Activated CD8-positive, alpha-beta memory T cell treated with anti-CD3 and anti-CD28 coated beads for 1 hour (primary cell): ENCODE measurements at places on chromosomes 3 and 15.
A peak's percentile ranks its signal among the peaks of the same experiment; 100 is the strongest.

DNA sequence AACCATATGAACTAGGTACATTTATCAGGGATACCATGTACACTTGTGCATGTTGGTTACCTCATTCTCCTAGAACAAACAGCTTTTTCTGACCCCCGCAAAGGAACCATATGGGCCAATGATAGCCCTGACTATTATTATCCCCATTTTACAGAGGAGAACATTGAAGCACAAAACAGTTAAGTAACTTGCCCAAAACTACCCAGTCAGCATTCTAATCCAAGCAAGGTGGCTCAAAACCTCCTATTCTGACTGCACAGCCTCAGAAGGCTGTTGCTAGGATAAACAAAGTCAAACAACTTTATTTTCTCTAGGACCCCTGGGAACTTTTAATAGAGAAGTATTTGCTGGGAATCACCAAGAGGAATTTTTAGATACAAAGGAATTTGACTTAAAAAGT lies 36.7 kb downstream of the CFAP44 start:
- DNase-seq = no peak

GRCh38 chr3:124586126-124587052 lies 143.9 kb upstream of the UMPS start:
- no peak for DNase-seq

GRCh38 chr3:81242871-81243270 lies 518.6 kb downstream of the GBE1 start:
- DNase-seq = no peak

DNA sequence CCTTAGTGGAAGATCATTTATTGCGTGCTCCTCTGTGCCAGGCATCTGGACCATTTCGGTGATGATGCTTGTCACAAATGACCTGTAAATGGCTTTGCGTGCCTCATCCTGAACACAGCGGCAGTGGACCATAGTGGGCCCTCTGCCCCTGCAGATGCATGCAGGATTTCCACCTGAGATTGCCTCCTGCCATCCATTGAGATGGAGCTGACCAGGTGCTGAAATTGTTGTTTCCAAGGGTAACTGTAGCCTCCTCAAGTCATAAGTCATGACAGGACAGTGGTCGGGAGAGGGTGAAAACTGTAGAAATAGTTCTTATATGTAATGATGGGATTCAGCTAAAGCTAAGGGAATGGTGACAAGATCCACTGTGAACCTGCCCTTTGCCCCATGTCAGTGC lies 35.5 kb downstream of the CLSTN2 start:
- DNase-seq = no peak

DNA sequence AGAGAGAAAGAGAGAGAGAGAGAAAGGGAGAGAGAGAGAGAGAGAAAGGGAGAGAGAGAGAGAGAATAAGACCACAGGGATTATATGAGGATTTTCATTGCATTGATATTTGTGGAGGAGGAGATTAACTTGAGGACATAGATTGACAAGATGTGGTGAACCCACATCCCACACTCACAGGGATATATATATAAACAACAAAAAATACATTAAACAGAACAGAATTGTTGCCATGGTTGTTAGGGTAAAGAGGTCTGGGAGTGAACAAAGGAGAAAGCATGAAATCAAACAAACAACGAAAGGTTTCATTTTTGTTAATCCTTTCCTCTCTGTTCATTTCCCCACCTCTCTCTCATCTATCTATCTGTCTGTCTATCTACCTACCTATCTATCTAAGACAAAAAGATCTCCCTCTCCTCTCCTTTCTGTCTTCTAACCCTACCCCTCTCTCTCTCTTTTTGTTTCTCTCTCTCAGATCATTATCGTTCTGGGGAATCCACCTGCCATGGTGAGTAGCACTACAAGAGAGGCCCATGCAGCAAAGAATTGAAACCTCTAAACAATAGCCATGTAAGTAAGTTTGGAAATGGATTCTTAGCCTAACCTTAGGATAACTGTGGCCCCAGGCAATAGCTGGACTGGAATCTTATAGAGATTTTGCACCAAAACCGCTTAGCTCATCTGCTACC lies 280.9 kb downstream of the RAP2B start:
- DNase-seq = no peak

GRCh38 chr15:34241376-34242330 lies 16.8 kb downstream of the EMC4 start:
- no peak for DNase-seq

DNA sequence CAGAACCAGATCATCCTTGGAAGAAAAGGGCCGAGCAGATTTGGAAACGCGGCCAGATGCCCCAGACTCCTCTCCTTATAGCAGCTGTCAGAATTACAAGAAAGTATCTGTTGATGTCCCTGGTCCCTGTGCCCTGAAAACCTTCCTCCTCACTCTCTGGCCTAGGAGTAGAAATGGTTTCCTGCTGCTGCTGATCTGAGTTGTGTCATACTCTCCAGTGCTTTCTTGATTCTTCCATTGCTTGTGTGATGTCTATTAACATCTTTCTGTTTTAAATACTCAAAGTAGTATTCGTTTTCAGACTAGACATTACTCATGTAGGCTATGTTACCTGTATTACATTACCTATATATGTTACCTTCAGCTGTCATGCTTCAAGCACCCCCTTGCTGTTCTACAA lies 26.8 kb upstream of the HERC1 start:
- no peak for DNase-seq

- DNase-seq = peak; percentile 36
Observed at GRCh38 chr3:49017971-49018706, at the start of gene DALRD3. DALRD3 (minus strand) TSS chr3:49018580; CDS start chr3:49018564, 16 bp downstream.

- no peak for DNase-seq
Observed at GRCh38 chr3:8561370-8561769, 59.7 kb downstream of the LMCD1 start.

- no peak for DNase-seq
Observed at GRCh38 chr15:88255484-88256278, 858 bp downstream of the NTRK3 start.

GRCh38 chr3:133991209-133991608 lies 38.5 kb downstream of the SLCO2A1 start:
- no peak for DNase-seq

DNA sequence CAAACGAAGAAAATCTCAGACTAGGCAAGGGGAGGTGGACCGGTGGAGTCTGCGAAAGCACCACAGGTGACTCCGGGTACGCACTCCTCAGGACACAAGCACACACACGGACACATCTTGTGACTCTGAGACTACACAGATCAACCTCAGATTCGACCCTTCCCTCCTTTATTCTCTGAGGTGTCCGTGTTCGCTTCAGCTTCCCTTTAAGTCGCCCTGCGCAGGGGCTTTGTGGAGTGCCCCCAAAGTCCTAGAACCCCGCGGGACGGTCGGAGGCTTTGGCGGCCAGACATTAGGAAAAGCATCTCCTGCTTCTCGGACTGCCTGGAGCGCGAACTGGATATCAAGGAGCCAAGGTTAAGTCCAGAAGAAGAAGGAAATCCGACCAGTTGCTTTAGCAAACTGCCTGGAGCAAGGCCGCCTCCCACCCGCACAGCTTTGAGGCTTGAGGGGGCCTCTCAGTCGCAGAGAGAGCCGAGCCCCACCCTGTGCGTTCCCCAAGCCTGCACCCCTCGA lies 730 bp downstream of the DGKG start:
- DNase-seq = no peak

GRCh38 chr3:27049792-27050191 lies 319.4 kb downstream of the NEK10 start:
- no peak for DNase-seq

DNA sequence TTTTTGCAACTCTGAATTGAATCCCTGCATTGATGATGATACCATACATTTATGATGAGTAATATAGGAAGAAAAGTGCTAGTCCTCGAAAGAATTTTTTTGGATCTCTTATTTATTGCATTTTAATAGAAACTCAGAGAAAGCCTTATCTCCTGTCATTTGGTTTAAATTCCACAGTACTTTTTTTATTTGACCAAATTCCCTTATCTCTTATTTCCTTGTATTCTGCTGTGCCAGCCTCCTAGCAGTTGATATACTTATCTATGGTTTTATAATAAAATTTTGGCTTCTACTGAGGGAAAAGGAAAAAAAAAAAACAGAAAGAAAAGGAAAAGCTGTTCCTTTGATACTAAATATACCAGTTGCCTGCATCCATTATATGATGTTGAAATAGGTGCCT lies 535.1 kb upstream of the NR2F2 start:
- no peak for DNase-seq

DNA sequence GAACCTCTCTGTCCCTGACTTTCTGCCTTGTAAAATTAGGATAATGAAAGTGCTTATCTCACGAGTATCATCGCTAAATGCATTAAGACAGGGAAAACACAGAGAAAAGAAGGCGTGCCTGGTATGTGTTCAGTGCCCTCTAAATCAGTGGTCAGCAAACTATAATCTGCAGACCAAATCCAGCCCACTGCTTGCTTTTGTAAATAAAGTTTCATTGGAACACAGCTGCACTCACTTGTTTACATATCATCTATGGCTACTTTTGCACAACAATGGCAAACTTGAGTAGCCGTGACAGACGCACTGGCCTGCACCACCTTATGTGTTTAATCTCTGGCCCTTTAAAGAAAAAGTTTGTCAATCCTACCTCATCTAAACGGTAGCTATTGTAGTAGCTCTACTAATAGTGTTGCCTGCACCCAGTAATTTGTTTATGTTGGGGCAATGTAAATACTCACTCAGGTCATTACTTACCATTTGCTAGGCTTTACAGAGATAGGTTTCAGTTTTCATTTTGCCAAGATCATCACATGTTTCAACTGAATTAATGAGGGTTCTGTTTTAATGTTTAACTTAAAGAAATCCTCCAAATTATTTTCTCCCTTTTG lies 229.4 kb downstream of the FEZF2 start:
- DNase-seq = no peak

DNA sequence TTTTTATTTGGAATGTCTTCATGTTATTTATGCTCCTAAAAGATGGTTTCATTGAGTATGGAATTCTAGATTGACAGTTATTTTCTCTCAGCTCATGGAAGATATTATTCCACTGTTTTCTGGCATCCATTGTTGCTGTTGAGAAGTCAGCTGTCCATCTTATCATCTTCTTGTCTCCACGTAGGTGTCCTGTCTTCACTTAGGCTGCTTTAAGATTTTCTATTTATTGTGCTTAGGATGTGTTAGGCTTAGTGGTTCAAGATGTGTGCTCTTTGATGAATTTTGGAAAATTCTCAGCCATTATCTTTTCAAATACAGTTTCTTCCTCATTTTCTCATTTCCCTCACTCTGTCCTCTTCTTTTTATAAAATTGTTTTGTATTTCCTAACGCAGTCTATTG lies 52.0 kb downstream of the SNRK start:
- no peak for DNase-seq

- DNase-seq = no peak
Observed at GRCh38 chr3:189806171-189806951, 175.2 kb downstream of the TP63 start.

DNA sequence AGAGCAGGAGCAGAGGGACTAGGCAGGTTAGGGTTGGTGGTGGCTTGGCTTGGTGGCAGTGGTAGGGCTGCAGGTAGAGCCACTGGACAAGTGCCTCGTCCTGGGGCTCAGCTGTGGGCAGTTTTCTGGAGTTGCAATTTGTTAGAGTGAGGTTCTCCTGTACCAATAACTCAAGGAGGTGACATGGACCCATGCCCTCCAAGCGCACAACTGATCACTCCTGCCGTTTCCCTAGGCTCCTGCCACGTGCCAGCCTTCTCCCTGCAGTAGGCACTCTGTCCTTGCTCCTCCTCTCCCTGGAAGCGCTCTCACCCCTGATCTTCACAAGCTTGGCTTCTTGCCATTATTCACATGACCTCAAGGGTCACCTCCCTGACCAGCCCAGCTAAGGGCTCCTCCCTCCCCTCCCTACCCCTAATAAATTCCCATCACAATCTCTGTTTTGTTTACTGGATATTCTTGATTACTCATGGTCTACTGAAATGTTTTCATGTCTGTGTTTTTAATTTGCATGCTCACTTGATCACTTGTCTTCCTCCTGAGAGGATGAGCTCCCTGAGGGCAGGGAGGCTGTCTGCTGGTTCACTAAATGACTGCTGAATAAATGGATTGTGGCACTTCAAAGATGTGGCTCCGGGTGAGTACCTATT lies 3.3 kb downstream of the WNT7A start:
- DNase-seq = no peak
